ENCODE measurements at places on chromosomes 2 and 18.
A peak's percentile ranks its signal among the peaks of the same experiment; 100 is the strongest.

DNA sequence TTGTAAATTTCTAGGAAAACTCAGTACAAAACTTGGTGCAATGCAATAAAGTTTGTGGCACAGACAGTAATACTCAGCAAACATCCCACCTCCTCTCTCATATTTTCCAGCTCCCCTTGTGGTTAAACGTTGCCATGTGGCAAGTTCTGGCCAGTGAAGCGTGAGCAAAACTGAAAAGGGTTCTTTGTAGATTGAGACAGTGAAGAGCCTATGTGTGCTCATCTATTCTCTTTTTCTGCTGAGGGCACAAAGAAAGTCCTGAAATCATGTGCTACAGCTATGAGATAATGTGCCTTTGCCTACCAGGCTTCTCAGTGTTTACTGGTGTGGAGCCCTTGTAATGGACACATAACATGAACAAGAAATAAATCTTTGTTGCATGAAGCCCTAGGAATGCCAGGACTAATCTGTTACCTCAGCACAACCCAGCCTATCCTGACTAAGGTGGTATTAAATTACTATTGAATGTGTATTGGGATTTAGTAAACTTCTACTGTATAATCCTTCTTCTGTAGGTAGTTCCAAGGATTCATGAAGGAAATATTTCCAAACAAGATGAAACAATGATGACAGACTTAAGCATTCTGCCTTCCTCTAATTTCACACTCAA, 13.0 kb upstream of the TYMS start:
- no peak for DNase-seq
- no peaks in the 10 kb centered on the region for H3K27me3 ChIP-seq
- H3K4me3 ChIP-seq, result no peak overlapping the region
- H3K36me3 ChIP-seq, result no peaks in the 10 kb centered on the region
- no peaks in the 10 kb centered on the region for H3K4me1 ChIP-seq

GRCh38 chr2:80288576-80288975, 16.0 kb downstream of the LRRTM1 start:
- H3K27me3 ChIP-seq, result no peaks in the 10 kb centered on the region
- H3K4me3 ChIP-seq, result no peak overlapping the region
- no peak for DNase-seq
- no peaks in the 10 kb centered on the region for H3K4me1 ChIP-seq
- no peak overlapping the region for H3K27ac ChIP-seq

- DNase-seq, result no peak
- H3K4me3 ChIP-seq, result no peak overlapping the region
- no peaks in the 10 kb centered on the region for H3K4me1 ChIP-seq
- H3K36me3 ChIP-seq, result no peaks in the 10 kb centered on the region
- no peak overlapping the region for H3K27ac ChIP-seq
Observed at GRCh38 chr2:147197754-147198483, 646.9 kb upstream of the ACVR2A start.

DNA sequence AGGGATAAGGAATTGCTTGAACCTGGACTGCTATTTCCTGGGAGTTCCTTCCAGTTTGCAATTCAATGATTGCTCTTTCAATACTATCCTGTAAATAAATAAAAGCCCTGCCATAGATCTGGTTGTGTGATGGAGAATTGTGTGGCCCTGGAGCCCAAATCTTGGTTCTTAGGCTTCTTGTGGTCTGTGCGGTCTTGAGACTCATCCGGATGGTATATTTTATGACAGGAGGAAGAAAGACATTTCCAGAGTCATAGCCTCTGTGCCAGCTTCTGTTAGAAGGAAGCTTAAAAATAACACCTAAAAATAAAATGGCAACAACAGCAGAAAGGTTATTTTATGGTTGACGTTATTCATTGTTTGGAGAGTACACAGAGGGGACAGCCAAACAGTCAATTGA, 137.7 kb downstream of the ABCA12 start:
- DNase-seq, result no peak
- no peak overlapping the region for H3K4me3 ChIP-seq
- H3K27ac ChIP-seq, result no peak overlapping the region
- no peaks in the 10 kb centered on the region for H3K4me1 ChIP-seq
- H3K27me3 ChIP-seq, result peaks cover 5% of the 10 kb centered on the region

DNA sequence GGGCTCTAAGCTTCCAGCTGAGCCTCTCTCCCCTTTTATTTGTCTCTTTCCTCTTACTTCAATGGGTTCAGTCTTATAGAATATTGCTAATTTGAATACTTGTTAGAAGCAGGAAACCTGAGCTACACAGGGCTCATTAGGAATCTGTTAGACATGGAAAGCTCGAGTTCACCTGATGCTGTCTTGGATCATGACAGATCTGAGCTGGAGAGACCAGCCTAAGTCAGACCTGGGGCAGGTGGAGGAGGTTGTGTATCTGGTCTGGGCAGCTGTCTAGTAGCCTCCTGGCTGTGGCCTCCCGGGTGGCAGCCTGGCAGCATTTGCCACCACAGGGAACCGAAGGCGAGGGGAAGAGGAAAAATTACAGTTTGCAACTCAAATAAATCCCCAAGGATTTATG, 185.9 kb downstream of the ICOS start:
- no peak overlapping the region for H3K27ac ChIP-seq
- no peaks in the 10 kb centered on the region for H3K4me1 ChIP-seq
- no peaks in the 10 kb centered on the region for H3K27me3 ChIP-seq
- no peaks in the 10 kb centered on the region for H3K36me3 ChIP-seq

GRCh38 chr18:13376841-13377351, 158.3 kb downstream of the LDLRAD4 start:
- no peaks in the 10 kb centered on the region for H3K36me3 ChIP-seq
- H3K27ac ChIP-seq, result peak overlapping the region; percentile 58
- no peak for DNase-seq
- H3K4me1 ChIP-seq, result peaks cover 61% of the 10 kb centered on the region
- H3K4me3 ChIP-seq, result no peak overlapping the region
